ENCODE measurements at places on chromosomes 11 and 22.

DNA sequence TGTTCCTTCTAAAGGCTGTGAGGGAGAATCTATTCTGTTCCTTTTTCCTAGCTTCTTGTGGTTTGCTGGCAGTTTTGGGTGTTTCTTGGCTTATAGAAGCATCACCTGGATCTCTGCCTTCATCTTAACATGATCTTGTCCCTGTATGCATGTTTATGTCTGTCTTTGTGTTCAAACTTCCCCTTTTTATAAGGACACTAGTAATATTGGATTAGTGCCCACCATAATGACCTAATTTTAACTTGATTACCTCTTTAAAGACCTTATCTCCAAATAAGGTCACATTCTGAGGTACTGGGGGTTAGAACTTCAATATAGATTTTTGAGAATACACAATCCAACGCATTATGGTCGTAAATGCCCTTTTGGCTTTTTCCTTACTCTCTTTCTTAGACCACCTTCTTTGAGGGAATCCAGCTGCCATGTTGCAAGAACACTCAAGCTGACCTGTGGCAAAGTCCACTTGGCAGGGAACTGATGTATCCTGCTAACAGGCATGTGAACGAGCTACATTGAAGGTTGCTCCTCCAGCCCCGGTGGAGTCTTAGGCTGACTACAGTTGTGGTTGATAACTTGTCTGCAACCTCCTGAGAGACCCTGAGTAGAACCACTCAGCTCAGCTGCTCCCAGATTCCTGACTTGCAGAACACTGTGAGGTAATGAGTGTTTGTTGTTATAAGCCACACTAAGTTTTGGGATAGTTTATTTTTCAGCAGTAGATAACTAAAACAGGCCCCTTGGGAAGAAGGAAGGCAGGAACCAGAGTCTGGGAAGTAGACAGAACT, 127.1 kb upstream of the OR9Q1 start:
- DNase-seq, result no peak

DNA sequence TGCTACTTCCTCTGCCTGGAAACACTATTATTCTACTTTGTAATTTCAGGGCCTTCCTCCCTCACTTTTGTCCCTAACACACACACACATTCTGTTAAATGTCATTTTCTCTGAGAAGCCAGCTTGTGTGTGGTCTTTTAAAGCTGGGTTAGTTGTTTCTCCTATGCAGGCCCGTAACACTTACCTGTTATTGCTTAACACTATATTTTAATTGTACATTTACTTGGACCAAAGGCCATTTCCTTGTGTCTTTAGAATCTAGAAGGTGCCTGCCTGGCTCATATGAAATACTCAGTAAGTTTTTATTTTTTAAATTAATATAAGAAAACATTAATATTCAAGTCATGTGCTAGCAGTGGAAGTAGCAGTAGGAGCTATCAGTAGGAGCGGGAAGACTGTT, 30.6 kb downstream of the FAR1 start:
- DNase-seq, result no peak

DNA sequence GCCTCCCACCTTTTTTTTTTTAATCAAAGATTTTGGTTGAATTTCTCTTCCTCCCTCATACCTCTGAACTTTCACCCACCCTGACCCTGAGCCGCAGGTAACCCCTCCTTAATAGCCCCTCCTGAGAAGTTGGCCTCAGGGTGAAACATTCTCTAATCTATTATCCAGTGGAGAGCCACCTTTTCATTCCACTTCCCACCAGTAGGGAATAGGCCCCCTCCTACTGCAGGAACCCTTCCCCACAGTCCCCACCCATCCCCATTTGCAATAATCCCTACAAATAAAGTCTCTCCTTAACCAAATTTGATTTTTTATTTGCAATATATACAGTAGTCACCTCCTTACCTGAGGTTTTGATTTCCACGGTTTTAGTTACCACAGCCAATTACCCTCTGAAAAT, 2.1 kb upstream of the SLC35F2 start:
- no peak for DNase-seq

DNA sequence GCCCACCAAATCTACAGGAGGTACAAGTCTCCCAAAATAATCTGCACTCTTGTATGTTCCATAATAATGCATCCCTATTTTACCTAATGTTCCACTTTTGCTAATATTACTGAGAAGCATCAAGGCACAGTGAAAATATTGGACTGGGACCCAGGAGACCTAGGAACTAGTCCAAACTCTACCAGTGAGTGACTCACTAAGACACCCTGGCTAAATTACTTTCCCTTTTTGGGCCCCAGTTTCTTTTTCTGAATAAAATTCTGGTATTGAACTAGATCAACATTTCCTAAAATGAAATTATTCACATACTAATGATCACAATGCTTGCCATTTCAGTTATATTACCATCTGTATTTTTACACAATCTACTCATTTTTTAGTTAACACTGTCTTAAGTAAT, 19.6 kb downstream of the THAP12 start:
- DNase-seq, result no peak

GRCh38 chr11:57055744-57056143, 67.0 kb downstream of the OR5AK2 start:
- DNase-seq, result no peak

All from NCI-H187 (cell line).